ENCODE measurements at places on chromosomes 4 and X. TPM values are rescaled to one million over a fixed set of nuclear protein-coding genes. Genes with fewer than 3 reads are reported as not detected.

Gene FBXL5
- 66.7 TPM for total RNA-seq

Gene RIPPLY1
- total RNA-seq: not detected

DNA sequence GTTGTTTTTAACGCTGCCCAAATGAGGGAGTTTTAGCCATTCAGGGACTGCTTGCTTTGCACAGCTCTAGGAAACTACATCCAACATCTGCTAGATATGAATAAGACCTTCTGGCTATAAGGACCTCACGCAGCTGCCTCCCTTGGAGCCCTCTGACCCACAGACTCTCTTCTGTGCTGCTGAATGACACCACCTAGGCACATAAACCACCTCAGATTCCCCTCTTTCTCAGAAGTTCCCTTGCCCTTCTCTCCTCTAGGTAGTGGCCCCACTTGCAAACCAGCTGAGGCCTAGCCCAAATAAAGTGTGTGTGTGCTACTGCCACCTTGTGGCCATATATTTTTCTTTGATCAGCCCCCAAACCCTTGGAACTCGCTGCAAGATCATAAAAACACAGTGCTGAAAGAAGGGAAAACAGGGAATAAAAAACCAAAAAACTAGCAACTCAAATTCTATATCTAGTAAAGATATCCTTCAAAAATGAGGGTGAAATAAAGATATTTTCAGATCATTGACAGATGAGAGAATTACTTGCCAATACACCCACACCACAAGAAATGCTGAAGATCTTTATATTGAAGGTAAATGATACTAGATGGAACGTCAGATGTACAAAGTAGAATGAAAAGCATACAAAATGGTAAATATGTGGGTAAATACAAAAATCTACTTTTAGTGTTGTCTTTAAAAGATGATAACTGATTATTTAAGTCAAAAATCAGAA lies 265.9 kb downstream of the ADAMTS3 start:
- H3K27ac ChIP-seq: no peak overlapping the region
- no peaks in the 10 kb centered on the region for H3K36me3 ChIP-seq
- no peaks in the 10 kb centered on the region for H3K4me1 ChIP-seq
- H3K4me3 ChIP-seq: no peak overlapping the region
- peak; percentile 59 for DNase-seq

DNA sequence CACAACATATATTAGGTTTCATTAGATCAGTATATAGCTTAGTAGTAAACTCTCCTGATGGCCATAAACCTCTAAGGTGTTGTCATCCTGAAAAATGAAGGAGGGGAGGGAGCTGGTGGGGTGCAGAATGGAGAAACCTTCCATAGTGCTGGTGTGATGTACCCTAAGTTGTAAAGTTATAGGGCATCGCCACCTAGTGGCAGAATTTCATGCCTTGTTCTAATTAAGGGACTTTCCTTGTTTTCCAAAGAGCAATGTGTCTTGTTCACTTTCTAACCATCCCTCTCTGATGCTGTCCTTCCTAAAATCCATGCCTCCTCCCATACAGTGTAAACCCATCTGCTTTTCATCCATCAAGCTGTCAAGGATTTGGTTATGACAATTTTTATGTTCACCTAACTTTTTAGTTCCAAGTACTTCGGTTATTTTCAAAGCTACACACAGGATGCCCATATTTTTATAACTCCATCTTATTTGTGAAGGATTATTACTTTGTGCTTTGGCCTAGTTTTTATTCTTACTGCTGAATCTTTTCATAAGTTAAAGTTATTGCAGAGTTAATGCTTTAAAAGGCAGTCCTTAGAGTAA lies 4.5 kb downstream of the NBDY start:
- no peak for DNase-seq
- peaks cover 5% of the 10 kb centered on the region for H3K36me3 ChIP-seq
- no peak overlapping the region for H3K27ac ChIP-seq
- peaks cover 4% of the 10 kb centered on the region for H3K27me3 ChIP-seq

GRCh38 chr4:155543126-155543765 lies 123.4 kb upstream of the GUCY1A1 start:
- H3K4me3 ChIP-seq: no peak overlapping the region
- H3K36me3 ChIP-seq: no peaks in the 10 kb centered on the region
- DNase-seq: no peak
- H3K4me1 ChIP-seq: no peaks in the 10 kb centered on the region
- no peak overlapping the region for H3K27ac ChIP-seq

- no peak for DNase-seq
- no peaks in the 10 kb centered on the region for H3K4me1 ChIP-seq
- H3K27me3 ChIP-seq: no peaks in the 10 kb centered on the region
- H3K27ac ChIP-seq: no peak overlapping the region
These were observed 67.7 kb upstream of the H2AZ1 start for GRCh38 chr4:100017637-100018310.

DNA sequence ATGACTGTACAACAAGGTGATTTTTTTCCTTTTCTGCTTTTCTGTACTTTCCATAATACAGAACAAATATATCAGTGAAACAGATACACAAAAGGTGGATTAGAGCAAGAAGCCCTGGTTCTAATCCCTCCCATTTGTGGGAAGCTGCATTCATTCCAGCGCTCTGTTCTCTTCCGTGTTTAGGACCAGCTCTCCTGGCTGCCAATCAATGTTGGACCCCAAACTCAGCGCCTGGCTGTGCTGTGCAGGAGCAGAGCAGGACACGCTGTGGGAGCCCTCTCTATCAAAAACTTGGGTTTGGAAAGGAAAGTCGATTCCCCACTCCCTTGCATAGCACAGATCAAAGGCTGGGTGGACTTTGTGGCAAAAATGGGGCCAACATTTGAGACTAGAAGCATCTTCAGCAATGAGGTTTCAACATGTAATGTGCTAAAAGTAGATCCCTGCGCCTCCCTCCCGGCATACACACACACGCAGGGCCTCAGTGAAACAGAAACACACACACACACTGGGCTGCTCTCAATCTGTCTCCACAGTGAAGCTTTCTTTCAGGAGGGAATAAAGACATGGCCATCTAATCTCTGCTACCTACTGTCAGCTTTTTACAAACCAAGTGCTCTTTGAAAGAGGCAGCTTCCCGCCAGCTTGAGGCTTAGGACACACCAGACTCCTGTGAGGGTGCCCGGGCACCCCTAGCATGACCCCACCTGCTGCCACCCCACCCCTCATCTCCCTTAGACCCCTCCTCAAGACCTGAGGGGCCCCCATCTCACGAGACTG lies 12.2 kb downstream of the WDR1 start:
- peak overlapping the region; percentile 1 for H3K27ac ChIP-seq
- no peaks in the 10 kb centered on the region for H3K27me3 ChIP-seq
- H3K4me1 ChIP-seq: peaks cover 59% of the 10 kb centered on the region
- H3K36me3 ChIP-seq: peaks cover 91% of the 10 kb centered on the region
- no peak for DNase-seq

GRCh38 chrX:28787206-28787605 lies 200.0 kb downstream of the IL1RAPL1 start:
- DNase-seq: no peak
- H3K36me3 ChIP-seq: no peaks in the 10 kb centered on the region
- H3K4me1 ChIP-seq: no peaks in the 10 kb centered on the region
- H3K4me3 ChIP-seq: no peak overlapping the region

DNA sequence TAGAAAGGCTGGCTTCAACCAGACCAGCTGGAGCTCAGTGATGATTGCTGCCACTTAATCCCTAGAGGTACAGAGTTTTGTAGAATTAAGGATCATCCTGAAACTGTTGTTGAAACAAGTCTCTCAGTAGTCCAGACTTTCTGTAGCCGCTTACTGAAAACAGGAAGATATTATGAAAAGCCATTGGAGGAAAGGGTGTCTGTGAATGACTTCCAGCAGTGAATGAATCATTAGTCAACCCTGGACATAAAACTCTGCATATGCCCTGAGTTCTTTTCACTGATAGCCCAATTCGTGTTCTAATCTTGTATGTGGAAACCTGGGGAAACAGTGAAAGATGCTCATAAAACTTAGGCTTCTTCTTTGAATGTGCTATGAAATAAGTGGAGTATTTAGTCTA lies 14.8 kb downstream of the HOPX start:
- H3K36me3 ChIP-seq: no peaks in the 10 kb centered on the region
- DNase-seq: no peak
- no peaks in the 10 kb centered on the region for H3K4me1 ChIP-seq
- no peaks in the 10 kb centered on the region for H3K27me3 ChIP-seq
- no peak overlapping the region for H3K27ac ChIP-seq

GRCh38 chr4:177473991-177474390 lies 31.8 kb upstream of the AGA start:
- H3K4me3 ChIP-seq: no peak overlapping the region
- no peak for DNase-seq
- H3K27ac ChIP-seq: no peak overlapping the region
- H3K4me1 ChIP-seq: no peaks in the 10 kb centered on the region

All from thymus (tissue), 14 donors.